Brain pericyte (primary cell): ENCODE measurements at places on chromosomes 5 and 9.

DNA sequence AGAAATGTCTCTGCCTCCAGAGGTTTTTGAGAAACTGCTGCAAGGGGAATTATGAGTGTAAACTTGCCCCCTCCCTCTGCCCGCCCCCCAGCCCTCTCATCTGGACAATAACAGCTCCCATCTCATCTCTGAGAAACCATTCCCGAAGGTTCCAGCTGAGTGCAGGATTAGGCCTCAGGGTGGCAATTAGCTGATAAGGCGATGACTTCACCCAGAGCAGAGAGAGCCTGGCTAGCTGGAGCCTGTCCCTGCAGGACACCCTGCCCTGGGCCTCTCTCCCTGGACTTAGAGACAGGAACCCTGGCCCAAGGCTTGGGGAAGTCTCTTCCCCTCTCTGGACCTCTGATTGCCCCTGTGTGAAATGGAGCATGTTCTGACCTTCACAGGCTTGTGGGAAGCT is 45.7 kb upstream of the HAND1 start:
- no peak for DNase-seq

GRCh38 chr5:168408561-168409305 is 77.5 kb upstream of the RARS1 start:
- DNase-seq, result no peak

GRCh38 chr5:65391591-65391990 is 90.1 kb downstream of the ADAMTS6 start:
- DNase-seq, result no peak

DNA sequence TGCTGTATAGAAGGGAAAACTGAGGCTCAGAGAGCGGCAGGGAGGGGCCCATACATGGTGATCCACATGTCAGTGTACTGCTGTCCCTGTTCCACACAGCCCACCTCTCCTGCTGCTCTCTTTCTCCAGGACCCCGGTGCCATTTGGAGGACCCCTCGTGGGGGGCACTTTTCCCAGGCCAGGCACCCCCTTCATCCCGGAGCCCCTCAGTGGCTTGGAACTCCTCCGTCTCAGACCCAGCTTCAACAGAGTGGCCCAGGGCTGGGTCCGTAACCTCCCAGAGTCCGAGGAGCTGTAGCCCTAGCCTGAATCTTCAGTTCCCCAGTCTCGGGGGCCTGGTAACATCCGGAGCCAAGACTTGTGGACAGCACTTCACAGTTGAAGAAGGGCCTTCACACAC is 15.5 kb downstream of the MYOZ3 start:
- DNase-seq, result no peak

- no peak for DNase-seq
Measured at GRCh38 chr5:142605611-142606010, 80.3 kb downstream of the FGF1 start.

DNA sequence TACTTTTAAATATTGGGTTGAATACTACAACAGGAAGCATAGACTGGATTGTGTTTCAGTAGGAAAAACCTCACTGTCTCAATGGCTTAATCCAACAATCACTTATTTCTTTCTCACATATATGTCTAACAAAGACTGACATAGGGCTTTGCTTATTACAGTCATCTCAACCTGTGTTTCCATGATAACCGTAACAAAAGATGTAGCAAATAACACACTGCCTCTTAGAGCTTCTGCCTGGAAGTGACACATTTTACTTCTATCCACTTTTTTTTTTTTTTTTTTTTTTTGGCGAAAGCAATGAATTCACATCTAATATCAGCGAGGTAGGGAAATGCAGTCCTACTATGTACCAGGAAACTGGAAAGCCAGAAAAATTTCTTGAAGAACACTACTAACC is 204.9 kb upstream of the CDKN2B start:
- DNase-seq, result no peak

DNA sequence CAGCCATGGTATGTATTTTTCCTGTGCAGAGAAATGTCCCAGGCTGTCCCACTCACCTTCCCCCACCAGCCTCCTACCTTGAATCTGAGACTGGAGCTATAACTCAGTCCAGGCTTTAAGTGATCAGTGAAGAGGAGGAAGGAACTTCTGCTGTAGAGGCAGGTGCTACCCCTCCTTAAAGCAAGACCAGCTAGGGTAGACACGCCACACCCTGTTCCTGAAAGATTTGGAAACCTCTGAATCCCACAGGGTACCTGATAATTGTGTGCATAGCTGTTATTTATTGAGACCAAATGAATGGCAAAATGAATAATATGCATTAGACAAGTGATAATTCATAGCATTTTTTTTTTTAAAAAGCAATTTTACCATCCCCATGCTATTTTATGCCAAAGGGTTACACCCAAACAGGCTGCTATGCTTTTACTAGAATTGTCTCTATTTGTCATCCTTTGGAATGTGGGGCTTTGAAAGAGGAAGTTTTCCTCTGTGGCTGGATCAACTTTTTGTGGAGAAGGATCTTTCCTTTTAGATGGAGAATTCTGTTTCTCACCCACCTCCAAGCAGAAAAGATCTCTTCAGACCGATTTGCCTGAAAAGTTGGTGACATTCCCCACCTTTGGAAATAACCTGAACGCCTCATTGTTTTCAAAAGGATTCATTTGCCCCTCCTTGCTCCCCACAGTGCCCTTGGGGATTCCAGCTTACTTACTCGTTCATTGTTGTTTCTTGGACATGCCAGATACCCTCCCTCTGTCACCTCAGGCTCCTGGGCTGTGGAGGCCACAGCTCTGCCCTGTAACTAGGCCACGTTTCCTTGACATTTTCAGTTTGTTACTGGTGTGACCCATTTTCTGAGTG is 248.7 kb downstream of the NR3C1 start:
- no peak for DNase-seq

DNA sequence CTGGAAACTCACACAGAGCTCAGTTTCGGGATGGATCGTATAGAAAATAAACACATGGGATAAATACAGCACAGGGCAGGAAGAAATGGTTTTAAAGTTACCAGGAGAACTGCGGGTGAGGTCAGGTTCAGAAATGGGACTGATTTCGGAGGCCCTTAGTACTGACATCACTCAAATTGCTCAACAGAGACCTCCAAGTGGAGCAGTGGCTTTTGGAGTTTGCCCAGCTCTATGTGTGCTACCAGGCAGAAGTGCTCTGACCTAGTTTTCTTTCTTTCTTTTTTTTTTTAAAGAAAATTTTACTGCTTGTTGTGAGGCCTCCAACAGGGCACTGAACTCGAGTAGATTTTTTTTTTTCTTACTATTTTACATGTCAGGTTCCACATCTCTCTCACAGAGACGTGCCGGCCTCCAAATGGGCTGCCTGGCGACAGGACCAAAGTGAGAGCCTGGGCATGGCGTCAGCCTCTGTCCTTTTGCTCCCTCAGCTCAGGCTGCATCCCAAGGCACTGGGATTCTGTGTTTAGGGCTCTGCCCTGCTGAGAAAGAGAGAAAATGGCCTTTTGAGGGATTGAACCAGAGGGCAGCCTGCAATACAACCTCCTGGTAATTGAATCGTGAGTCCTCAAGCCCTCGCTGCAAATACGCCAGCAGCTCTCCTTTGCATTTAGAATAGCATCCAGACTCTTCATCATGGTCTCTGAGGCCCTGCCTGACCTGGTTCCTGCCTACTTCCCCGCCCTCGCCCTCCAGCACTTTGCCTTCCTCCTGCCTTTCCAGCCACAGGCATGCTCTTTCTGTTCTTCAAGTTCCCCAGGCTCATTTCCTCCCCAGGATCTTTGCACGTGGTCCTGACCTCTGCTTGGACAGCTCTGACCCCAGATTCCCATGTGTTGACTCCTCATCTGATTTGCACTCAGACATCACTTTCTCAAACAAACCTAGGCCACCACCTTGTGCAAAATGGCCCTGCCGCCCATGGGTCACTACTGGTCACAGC is 173.5 kb downstream of the FGF1 start:
- DNase-seq, result no peak

DNA sequence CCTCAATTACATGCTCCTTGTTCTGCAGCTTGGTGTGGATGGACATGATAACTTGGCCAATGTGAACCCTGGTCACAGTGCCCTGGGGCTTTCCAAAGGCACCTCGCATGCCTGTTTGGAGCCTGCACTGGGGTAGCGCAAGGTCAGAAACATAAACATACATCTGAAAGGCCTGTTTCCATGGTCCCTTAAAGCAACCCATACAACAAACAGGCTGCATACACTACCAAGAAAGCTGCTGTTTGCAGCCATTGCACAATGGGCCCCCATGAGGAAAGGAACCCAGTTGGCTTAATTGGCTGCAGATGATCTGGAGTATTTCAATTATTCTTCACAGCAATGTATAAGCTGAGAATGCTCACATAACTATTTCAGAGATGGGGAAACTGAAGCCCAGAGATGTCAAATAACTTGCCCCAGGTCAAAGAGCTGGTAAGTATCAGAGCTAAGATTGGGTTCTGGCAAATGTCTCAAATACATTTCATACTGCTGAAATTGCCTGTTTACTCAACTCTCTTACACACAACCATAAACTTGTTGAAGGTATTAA is 233.9 kb downstream of the ASTN2 start:
- DNase-seq, result no peak

- DNase-seq, result no peak
Measured at GRCh38 chr9:136438548-136439480, 831 bp downstream of the INPP5E start.

DNA sequence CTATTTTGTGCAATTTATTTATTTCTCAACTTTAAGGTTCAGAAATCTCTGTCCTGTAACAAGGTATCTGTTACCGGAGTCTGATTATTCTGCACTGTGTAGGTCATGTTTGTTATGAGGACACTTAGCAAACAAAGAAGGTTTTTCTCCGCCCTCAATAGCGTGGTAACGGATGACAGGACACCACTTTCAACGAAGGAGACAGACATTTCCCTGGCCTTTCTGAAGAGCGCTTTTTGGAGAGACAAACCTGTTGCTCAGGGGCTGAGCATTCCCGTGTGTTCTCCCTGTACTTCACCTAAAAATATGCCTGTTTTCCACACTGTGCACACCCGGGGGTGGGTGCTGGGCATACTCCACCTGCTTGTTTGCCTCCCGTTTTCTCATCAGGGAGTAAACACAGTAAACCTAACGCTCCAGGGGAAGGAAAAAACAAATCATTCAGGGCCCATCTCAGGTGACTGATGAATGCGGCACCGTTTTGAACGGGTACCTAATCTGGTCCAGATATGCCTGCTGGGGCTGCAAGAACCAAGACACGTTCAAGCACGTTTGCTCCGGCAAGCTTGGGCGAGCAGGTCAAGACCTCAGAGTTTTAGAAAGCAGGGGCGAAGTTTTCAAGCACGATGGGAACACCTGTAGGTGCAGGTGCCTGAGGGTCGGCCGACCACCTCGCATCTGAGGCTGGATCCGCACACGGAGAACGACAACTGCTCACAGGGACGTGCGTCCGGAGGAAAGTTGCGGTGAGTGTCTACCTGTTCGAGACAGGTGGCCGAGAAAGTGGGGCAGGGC is 859 bp downstream of the RETREG1 start:
- no peak for DNase-seq

GRCh38 chr5:172630482-172630881 is 10.6 kb upstream of the NEURL1B start:
- DNase-seq, result no peak

GRCh38 chr9:91660521-91660920 is 236.9 kb upstream of the NFIL3 start:
- DNase-seq, result no peak

DNA sequence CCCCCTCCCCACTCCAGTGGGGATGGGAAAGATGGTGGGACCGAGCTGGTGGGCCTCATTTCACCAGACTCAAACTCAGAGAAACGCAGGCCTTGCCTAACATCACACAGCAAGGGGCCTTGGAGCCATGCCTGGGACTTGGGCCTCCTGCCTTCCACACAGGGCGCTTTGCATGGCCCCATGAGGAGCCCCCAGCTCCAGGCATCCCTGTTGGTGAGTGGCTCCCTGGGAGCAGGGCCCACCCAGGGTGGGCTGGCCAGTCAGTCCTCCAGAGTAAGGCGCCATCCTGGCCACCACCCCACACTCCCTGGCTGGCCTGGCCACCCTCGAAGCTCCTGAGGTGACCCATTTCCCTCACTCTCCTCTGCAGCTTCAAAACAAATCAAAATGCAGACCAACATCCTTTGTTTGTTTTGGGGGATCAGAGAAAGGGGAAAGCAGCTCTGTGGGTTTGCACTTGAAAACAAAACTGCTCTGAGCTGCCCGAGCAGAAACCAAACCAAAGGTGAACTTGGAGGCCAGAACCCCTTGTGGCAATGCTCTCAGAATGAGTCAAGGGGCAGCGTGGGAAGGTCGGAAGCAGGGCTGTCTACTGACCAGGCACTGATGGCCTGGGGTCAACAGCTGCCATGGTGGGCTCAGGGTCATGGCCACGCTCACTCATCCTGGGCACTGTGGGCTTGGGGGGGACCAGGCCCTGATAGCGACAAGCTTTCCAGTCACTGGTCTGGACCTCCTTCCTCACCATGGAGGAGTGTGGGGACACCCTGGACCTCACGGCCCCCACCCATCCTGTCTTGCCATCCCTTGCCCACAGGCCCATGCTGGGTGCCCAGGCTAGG is 37.0 kb upstream of the VDAC1 start:
- no peak for DNase-seq

GRCh38 chr5:92402045-92402444 is 1018.9 kb upstream of the ARRDC3 start:
- no peak for DNase-seq

- DNase-seq, result no peak
Measured at GRCh38 chr5:175816348-175816747, 55.0 kb upstream of the CPLX2 start.

- DNase-seq, result no peak
Measured at GRCh38 chr5:150413176-150413901, 629 bp upstream of the CD74 start.

GRCh38 chr5:91416491-91416890 is 33.4 kb upstream of the ARRDC3 start:
- DNase-seq, result no peak
